ENCODE measurements at places on chromosomes 5 and 9.
A peak's percentile ranks its signal among the peaks of the same experiment; 100 is the strongest.

GRCh38 chr5:68122439-68123328, 92.9 kb upstream of the PIK3R1 start:
- peak overlapping the region; percentile 40 for H3K27ac ChIP-seq
- no peaks in the 10 kb centered on the region for H3K4me1 ChIP-seq
- no peak overlapping the region for H3K4me3 ChIP-seq
- DNase-seq = no peak
- no peaks in the 10 kb centered on the region for H3K36me3 ChIP-seq

DNA sequence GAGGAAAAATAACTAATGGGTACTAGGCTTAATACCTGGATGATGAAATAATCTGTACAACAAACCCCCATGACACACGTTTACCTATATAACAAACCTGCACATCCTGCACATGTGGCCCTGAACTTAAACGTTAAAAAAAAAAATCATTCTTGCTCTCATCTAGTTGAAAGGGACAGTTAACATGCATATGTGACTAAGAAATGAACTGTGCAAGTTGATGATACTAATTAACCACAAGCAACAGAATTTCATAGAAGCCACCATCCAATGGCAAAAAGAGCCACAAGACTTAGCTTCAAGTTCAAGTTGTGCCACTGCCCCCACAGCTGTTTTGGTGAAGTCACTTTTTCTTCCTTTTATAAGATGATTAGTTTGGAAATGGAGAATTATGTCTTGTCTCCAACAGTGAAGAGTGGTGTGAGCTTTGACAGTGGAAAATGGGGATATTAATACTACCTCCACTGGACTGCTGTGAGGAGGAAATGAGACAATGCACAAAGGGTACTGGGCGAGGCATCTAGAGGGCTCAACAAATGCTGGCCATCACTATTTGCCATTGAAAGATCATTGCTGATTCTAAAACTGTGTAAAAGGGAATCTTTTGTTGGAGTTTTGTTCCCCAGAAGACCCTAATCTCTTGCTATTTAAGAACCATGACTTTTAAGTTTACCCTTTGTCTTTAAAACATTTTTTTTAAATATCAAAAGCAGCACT, 202.1 kb downstream of the EBF1 start:
- H3K27me3 ChIP-seq = no peaks in the 10 kb centered on the region
- H3K27ac ChIP-seq = no peak overlapping the region
- no peak overlapping the region for H3K4me3 ChIP-seq
- no peaks in the 10 kb centered on the region for H3K36me3 ChIP-seq
- peaks cover 13% of the 10 kb centered on the region for H3K4me1 ChIP-seq

GRCh38 chr5:11681796-11682195, 222.4 kb downstream of the CTNND2 start:
- H3K36me3 ChIP-seq = peaks cover 3% of the 10 kb centered on the region
- DNase-seq = no peak
- H3K27me3 ChIP-seq = no peaks in the 10 kb centered on the region
- peaks cover 10% of the 10 kb centered on the region for H3K4me1 ChIP-seq
- no peak overlapping the region for H3K4me3 ChIP-seq

- no peaks in the 10 kb centered on the region for H3K27me3 ChIP-seq
- peaks cover 22% of the 10 kb centered on the region for H3K4me1 ChIP-seq
- no peak for DNase-seq
- no peak overlapping the region for H3K4me3 ChIP-seq
These were observed 5.3 kb downstream of the CDKN2AIPNL start for GRCh38 chr5:134406390-134406789.

DNA sequence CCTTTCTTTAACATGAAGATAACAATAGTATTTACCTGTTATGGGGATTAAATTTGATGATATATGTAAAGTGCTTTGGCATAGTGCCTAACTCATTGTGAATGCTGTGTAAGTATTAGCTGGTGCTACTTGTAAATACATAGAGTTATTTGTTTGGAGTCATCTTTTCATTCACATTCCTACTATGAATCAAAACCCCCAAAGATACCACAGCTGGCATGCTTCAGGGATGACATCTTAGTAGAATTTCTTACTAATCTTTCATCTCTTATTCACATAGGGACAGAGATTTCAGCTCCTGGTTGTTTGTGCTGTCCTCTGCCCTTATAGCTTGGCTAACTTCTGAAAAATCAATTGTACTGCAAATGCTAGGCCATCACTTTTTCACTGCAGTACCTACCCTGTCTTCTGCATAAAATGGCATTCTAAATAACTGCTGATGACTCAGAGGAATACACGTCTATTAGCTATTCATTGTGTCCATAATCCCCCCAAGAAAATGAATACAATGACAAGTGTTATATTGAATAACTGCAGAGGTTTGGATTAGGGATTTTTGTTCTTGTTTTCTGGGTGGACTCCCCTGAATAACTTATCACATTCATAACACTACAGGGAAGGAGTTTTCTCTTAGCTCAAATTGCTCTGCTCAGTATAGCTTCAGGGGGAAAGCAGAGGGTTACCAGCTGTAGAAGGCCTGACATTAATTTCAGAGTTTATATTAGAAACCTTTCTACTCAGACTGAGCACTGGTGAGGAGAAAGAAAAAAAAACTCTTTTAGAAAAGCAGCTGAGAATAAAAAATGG, 192.2 kb upstream of the C9orf72 start:
- no peak overlapping the region for H3K27ac ChIP-seq
- DNase-seq = no peak

DNA sequence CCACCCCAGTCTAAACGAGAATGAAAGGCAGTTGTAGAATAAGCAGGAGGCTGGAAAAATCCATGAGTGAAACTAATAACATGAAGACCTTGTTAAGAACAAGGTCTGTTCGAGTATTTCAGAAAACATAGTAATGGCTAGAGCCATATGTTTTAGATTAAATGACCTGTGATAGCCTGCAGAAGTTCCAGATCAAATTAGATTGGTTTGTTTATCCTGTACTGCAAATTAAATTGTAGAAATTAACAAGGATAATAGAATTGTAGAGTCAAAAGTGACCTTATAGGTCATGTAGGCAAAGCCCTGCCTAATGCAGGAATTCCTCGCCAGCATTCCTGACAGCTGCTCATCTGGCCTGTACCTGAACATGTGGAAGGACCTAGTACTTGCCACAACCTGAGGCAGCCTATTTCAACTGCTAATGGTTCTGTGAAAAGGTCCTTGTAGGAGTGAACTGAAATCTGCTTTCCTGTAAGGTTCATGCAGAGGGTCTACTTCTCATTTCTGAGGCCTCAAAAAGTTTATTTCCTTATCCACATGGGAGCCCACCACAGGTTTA, 17.2 kb downstream of the LIX1 start:
- peaks cover 5% of the 10 kb centered on the region for H3K4me1 ChIP-seq
- peaks cover 23% of the 10 kb centered on the region for H3K36me3 ChIP-seq
- no peak overlapping the region for H3K4me3 ChIP-seq

- no peak overlapping the region for H3K4me3 ChIP-seq
- no peaks in the 10 kb centered on the region for H3K4me1 ChIP-seq
- no peaks in the 10 kb centered on the region for H3K36me3 ChIP-seq
- no peaks in the 10 kb centered on the region for H3K27me3 ChIP-seq
- H3K27ac ChIP-seq = no peak overlapping the region
These were observed 1186.6 kb upstream of the SEMA6A start for GRCh38 chr5:117761186-117761585.

- H3K27ac ChIP-seq = no peak overlapping the region
- DNase-seq = no peak
- no peak overlapping the region for H3K4me3 ChIP-seq
- no peaks in the 10 kb centered on the region for H3K27me3 ChIP-seq
- H3K36me3 ChIP-seq = peaks cover 3% of the 10 kb centered on the region
These were observed 251.8 kb downstream of the EFNA5 start for GRCh38 chr5:107418902-107419301.

DNA sequence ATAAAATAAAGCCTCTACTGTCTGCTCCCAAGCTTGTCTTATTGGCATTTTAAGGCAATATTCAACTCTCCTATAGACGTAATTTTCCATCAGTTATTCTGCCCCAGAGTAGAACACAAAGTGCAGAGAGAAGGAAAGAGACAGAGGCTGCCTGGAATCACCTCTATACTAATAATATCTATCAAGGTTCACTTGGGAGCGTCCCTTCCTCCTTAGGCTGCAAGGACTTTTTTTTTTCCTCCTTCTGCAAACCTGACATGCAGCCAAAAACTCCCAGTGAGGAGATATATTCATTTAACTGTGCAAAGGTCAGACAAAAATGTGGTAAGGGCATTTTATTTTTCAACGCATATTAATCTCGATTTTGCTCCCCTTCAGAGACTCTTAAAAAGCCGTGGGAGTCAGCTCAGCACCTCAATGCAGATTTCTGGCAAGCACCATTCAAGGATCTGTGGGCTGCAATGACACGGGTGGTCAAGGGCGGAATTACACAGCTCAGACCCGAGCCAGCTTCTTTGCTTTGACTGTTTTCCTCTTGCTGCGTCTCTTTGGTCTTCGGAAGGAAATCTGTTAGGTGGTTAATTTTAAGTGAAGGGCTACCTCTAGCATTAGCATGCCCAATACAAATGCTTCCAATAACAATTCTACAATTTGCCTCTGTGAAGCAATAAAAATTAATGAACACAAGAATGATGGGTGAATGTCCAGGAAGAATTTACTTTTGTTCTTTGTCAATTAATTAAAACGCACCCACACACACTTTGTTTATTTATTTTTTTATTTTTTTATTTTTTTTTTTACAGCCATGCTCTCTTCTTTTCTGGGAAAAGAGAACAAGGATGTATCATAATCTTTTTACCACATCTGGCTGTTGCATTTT, 587.7 kb upstream of the GRAMD2B start:
- no peaks in the 10 kb centered on the region for H3K27me3 ChIP-seq
- peak overlapping the region; percentile 97 for H3K27ac ChIP-seq
- peaks cover 9% of the 10 kb centered on the region for H3K36me3 ChIP-seq
- peak; percentile 56 for DNase-seq
- H3K4me3 ChIP-seq = peak overlapping the region; percentile 2

GRCh38 chr9:87556039-87556438, 58.4 kb downstream of the DAPK1 start:
- H3K27me3 ChIP-seq = no peaks in the 10 kb centered on the region
- H3K4me1 ChIP-seq = peaks cover 16% of the 10 kb centered on the region
- no peak overlapping the region for H3K4me3 ChIP-seq
- peaks cover 4% of the 10 kb centered on the region for H3K36me3 ChIP-seq

DNA sequence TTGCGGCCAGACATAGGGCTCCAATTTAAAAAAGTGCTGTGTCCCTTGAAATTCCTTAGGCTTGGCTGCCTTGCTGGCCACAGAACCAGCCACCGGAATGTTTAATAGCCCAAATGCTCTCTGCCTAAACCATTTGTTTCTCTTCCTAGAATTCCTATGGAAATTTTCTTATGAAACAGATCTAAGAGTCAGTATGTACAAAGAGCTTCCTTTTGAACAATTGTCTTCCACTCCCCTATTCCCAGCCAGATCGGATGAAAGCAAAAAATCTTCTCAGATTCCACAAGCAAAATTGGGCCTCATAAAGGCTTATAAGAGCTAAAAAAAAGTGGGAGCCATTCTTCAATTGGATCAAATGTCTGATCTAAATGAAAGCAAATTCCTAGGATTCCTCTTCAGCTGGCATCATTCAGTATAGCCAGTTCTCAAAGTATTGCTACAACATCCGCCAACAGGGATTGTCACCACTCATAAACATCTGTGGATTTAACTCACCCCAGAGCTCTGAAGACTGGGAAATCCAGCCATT, 104.3 kb downstream of the CEMIP2 start:
- H3K4me3 ChIP-seq = no peak overlapping the region
- peaks cover 5% of the 10 kb centered on the region for H3K4me1 ChIP-seq
- H3K27me3 ChIP-seq = no peaks in the 10 kb centered on the region
- no peak overlapping the region for H3K27ac ChIP-seq
- DNase-seq = no peak

GRCh38 chr5:57420801-57421200, 61.8 kb downstream of the ACTBL2 start:
- H3K4me3 ChIP-seq = no peak overlapping the region
- H3K4me1 ChIP-seq = peaks cover 6% of the 10 kb centered on the region
- H3K27ac ChIP-seq = no peak overlapping the region
- H3K36me3 ChIP-seq = no peaks in the 10 kb centered on the region

GRCh38 chr5:5542654-5543053, 120.2 kb downstream of the ICE1 start:
- no peak overlapping the region for H3K27ac ChIP-seq
- no peak overlapping the region for H3K4me3 ChIP-seq
- no peaks in the 10 kb centered on the region for H3K36me3 ChIP-seq

DNA sequence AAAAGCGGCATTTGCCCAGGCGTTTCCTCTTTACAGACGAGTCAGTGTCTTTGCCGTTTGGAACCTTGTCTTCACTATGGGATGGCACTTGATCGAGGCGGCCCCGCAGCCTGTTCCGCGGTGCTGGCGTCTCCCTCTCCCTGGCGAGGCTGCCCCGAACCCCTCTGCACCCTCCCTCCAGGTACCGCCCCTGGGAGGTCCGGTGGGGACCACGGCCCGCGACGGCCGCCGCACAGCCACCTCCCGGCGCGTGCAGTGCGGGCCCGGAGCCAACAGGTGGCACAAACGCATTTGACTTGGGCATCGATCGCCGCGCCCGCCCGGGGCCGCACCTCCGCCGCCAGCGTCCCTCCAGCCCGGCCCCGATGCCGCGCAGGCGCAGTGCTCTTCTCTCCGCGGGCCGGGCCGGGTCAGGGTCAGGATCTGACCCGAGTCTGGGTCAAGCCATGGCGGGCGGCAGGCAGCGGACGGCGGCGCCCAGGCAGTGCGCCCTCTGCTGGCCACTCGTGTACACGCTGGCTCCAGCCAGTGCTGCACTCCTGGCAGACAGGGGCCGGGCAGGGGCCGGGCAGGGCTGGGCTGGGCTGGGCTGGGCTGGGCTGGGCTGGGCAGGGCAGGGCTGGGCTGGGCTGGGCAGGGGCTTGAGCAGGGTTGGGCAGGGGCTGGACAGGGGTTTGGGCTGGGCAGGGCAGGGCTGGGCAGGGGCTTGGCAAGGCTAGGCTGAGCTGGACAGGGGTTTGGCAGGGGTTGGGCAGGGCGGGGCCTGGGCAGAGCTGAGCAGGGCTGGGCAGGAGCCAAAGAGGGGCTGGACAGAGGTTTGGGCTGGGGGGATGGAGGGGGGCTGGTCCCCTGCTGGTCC, 155.8 kb upstream of the IRX4 start:
- H3K27ac ChIP-seq = no peak overlapping the region
- no peaks in the 10 kb centered on the region for H3K4me1 ChIP-seq
- H3K27me3 ChIP-seq = peaks cover 35% of the 10 kb centered on the region
- H3K4me3 ChIP-seq = no peak overlapping the region
- no peaks in the 10 kb centered on the region for H3K36me3 ChIP-seq
- DNase-seq = peak; percentile 94

- no peaks in the 10 kb centered on the region for H3K4me1 ChIP-seq
- no peak for DNase-seq
- no peaks in the 10 kb centered on the region for H3K36me3 ChIP-seq
- H3K27ac ChIP-seq = no peak overlapping the region
These were observed 972.4 kb upstream of the ACO1 start for GRCh38 chr9:31412081-31412480.

- H3K4me1 ChIP-seq = peaks cover 4% of the 10 kb centered on the region
- no peak overlapping the region for H3K27ac ChIP-seq
- no peak for DNase-seq
- H3K36me3 ChIP-seq = peaks cover 7% of the 10 kb centered on the region
These were observed 29.4 kb downstream of the RHOBTB3 start for GRCh38 chr5:95760273-95761191.

GRCh38 chr9:12993466-12993865, 218.6 kb downstream of the LURAP1L start:
- DNase-seq = no peak
- no peaks in the 10 kb centered on the region for H3K27me3 ChIP-seq
- H3K4me3 ChIP-seq = no peak overlapping the region
- H3K4me1 ChIP-seq = no peaks in the 10 kb centered on the region
- no peak overlapping the region for H3K27ac ChIP-seq

- H3K27ac ChIP-seq = no peak overlapping the region
- H3K4me1 ChIP-seq = peaks cover 4% of the 10 kb centered on the region
- no peaks in the 10 kb centered on the region for H3K36me3 ChIP-seq
- no peak for DNase-seq
- no peak overlapping the region for H3K4me3 ChIP-seq
These were observed 241.8 kb downstream of the GAS1 start for GRCh38 chr9:86705490-86705889.
